ENCODE measurements at places on chromosomes 16 and 17.

- no peak for DNase-seq
These were observed 603 bp upstream of the TMEM95 start for GRCh38 chr17:7354262-7354843.

- no peak for DNase-seq
These were observed 11.5 kb upstream of the P2RX1 start for GRCh38 chr17:3927628-3928340.

- DNase-seq, result no peak
These were observed 634.8 kb downstream of the KCNJ2 start for GRCh38 chr17:70804161-70804560.

DNA sequence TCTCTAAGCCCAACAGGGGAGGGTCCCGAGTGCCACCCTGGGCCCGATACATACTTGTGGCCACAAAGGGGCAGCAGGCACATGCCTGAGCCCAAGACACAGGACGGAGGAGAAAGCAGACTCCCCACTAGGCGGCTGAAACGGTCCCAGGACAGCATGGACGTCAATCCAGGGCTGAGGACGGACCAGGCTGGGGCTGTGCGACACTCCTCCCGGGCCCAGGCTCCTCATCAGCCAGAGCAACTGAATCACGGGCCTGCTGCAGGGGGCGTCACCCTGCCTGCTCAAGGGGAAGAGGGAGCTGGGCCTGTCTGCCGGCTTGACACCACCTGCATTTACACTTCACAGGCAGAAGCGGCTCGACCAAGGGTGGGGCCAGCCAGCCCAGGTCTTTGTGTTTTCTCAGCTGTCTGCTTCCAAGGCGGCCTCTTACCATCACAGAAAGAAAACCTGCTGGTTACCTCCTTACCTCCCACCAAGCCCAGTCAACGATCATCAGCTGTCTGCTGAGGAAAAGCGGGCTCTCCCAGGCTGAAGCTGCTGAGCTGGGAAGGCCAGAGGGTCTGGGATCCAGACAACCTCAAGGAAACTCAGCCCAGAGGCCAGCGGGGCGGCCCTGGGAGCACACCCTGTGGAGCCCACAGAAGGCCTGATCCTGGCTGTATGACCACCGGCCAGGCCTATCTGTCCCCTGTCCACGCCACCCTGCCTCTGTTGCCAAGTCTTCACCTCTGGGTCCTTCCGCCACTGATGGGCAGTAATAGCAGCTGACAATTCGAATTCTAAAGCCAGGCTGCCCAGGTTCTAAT is 26.4 kb downstream of the KIFC3 start:
- no peak for DNase-seq

- no peak for DNase-seq
These were observed 26.0 kb downstream of the SNX29 start for GRCh38 chr16:12002447-12003006.

DNA sequence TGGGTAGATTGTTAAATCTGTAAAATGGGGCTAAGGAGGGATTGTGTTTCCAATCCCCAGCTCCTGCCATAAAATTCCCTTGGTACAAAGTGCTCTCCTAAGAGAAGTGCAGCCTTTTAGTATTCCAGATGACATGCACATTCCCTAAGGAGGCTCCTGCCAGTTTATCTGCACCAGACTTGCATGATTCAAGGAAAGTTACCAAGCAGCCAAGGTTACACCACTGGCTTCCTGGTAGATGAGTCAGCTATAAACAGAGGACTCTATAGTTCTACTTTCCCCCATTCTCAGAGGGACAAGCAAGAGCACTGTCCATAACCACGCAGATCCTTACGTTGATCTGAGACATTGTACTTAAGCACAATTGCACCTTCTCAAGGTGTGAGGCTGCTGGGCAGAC is 1.9 kb downstream of the CALB2 start:
- DNase-seq, result no peak

DNA sequence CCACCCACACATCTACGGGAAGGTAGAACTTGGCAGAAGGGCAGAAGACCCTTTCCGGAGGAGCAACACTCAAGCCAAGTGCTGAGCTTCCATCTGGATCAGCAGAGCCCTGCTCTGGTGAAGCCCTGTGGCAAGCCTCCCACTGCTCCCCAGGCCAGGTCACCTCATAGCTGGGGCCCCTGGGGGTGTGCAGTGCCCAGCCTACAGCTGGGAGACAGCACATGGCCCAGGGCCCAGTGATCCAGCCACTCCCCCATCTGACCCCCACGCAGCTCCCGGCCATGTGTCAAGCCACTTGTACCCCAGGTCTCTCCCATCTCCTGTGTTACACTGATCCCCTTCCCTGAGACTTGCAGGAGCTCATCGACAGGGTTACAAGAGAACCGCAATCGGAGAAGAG is 95.7 kb downstream of the RBFOX3 start:
- DNase-seq, result no peak

DNA sequence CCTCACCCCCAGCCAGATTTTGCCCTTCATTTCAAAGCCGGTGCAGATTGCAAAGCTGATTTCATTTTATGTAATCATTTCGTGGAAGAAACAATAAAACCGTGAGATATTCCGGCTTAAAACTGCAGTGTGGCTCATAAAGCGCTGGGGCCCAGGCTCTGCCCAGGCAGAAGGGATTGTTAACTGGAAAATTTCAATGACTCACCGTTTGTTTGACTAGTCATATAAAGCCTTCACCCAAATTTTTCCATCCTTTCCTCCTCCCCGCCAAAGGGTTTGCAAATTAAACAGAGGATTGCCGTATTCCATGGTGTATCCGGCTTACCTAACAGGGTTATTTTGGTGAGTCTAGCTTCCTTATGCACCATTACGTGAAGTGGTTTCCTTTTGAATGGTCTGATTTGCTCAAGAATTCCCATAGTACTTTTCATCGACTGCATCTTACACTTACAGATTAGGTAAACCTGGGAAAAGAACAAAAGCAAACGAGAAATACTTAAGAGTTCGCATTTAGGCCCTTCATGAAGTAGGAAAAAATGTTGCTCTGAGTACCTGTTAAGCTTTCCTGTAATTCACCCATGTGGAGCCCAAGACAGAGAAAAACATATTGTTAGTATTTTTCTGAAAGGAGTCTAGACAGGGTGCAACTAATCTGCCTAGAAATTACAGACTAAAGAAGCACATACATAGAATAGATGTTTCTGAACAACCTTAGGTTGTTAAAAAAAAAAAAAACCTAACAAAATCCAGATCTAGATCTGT is 949 bp upstream of the GSPT1 start:
- DNase-seq, result no peak

- no peak for DNase-seq
These were observed 150.0 kb upstream of the RBFOX1 start for GRCh38 chr16:7182510-7183109.

DNA sequence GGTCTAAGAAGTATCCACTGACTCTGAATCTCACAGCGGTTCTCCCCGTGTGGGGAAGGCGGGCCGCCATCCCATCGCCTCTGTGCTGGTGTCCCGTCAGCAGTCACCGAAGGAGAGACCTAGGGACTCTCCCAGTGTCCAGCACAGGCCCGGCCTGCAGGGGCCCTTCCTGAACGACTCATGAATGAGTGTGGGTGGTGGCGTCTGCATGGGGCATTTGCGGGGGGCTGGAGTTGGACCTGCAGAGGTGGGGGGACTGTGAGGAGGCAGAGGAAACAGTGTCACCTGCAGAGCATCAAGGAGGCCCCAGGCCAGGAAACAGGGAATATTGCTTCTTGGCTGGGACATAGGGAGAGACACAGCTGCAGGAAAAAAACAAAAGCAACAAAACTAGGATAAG is 10.3 kb downstream of the KCNG4 start:
- no peak for DNase-seq

GRCh38 chr16:680967-681745 is 946 bp downstream of the STUB1 start:
- DNase-seq, result no peak

- DNase-seq, result no peak
These were observed 39.3 kb downstream of the ENGASE start for GRCh38 chr17:79113699-79114457.

- DNase-seq, result no peak
These were observed 32.5 kb downstream of the WIPF2 start for GRCh38 chr17:40251576-40251975.

DNA sequence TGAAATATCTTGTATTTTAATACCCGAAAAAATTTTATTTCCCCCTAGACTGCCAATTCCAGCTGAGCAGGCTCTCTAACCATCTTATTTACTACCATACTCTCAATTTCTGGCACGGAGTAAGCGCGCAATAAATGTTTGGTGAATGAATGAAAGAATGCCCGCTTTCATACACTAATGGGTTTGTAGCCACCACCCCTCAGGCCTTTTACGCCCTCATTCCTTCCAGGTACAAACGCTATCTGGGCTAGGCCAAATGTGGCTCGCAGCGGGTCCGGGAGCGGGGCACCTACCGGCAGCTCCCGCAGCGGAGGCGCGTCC is 536 bp upstream of the PLD2 start:
- DNase-seq, result no peak

DNA sequence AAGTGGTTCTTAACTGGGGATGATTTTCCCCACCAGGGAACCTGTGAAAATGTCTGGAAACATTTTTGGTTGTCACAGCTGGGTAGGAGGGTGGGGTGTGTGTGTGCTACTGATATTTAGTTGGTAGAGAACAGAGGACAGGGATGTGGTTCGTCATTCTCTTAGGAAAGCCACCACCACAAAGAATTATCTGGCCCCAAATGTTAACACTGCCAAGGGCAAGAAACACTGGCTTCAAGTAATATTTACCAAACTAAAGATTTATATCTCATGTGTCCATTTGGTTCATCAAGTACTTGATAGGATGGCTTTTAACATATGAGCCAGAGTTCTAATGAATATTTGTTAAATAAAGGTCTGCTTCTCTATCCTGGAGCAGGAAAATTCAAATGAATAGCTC is 19.5 kb downstream of the MPHOSPH6 start:
- no peak for DNase-seq

- DNase-seq, result no peak
These were observed 13.2 kb upstream of the TMEM100 start for GRCh38 chr17:55735731-55736405.

DNA sequence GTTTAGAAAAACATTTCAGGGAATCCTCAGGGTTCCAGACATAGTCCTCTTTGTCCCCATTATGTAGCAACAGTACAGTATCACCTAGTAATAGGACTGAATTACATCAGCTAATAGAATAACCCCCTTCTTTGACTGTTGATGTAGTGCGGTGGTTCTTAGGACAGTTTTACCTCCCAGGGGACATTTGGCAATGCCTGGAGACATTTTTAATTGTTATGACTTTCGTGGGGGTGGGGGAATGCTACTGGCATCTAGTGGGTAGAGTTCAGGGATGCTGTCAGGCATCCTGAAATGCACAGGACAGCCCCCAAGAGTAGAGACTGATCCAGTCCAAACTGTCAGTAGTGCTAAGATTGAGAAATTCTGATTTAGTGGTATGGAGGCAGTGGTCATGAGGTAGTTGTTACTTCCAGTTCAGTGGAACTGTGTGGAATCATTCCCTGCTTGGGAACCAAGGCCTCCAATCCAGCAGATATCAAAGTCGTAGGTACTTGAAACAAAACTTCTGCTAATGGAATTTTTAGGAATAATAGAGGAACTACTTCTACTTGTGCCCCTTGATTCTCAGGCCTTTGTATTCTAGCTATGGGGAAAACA is 20.3 kb downstream of the NF1 start:
- DNase-seq, result no peak

- DNase-seq, result no peak
These were observed 6.3 kb downstream of the SLC25A39 start for GRCh38 chr17:44318077-44318892.

DNA sequence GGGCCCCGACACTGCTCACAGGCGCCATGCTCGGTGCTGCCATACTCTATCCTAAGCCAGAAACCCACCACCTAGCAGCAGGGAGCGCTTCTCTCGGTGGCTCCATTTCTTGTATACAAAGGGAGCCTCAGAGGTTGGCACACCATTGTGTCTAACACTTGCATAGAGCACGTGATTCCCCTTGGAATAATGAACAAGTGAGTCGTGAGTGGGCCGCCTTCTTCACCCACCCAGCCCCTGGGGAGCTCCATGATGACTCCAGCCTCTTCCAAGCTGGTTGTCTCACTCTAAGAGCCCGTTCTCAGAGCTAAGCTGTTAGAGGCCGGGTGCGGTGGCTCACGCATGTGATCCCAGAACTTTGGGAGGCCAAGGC is 82.3 kb upstream of the ZNF469 start:
- no peak for DNase-seq

DNA sequence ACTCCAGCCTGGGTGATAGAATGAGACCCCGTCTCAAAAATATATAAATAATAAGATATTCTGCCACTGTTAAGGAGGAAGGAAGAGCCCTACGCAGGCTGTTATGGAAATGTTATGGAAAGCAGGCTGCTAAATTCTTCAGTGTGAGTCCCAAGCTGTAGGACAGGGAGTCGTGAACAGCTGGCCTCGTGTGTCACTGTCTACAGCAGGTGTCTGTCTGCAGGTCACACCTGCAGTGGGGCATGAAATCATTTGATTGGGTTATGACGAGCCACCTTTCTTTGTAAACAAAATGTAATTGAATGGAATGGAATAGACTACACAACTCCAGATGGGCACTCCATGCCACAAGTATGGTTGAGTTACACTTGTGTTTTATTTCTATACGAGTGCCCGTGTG is 15.6 kb upstream of the LITAF start:
- no peak for DNase-seq

- no peak for DNase-seq
These were observed 93.8 kb downstream of the SALL1 start for GRCh38 chr16:51057102-51057793.

DNA sequence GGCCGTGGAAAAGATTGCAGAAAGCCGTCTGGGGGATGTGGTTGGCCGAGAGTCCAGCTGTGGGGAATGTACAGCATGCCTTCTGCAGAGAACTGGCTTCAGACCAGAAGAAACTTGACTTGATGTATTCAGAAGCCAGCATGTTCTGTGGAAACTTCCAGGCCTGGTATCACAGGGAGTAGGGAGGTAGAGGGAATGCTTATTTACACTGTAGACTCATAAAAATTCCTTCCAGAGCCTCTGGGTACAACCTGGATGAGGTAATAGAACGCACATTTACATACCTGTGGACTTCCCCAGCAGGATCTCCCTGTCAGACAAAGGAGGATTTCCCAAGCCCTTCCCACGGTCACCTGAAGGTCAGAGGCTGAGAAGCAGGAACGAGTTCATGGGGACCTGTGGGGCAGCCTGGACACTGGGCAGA is 11.8 kb upstream of the GAS7 start:
- DNase-seq, result no peak

DNA sequence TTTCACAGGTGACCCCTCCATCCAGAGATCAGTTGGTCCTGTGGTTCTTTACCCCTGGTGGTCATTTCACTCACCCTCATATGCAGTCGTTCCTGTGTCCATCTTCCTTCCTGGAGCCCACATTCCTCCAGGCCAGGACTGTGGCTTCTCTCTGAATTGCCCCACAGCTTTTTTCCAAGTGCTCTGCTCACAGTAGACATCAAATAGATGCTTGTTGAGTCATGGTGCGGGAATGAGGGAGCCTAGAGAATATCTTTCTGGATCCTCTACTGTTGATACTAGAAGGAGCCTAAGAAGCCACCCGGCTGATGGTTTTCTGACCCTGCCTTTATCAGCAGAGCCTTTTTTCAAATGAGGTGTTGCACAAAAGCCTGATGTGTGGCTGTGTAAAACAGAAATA is 10.4 kb downstream of the USB1 start:
- DNase-seq, result no peak

GRCh38 chr17:3678095-3678820 is 9.6 kb downstream of the EMC6 start:
- DNase-seq, result no peak

Data from CD4-positive, alpha-beta T cell treated with Interferon gamma for 1 hour (primary cell).